Left forelimb (tissue), 1 donor: ENCODE measurements at places on chromosomes 3 and 15.
A peak's percentile ranks its signal among the peaks of the same experiment; 100 is the strongest.

- DNase-seq = no peak
Observed at GRCh38 chr3:177493091-177493490, 295.8 kb upstream of the TBL1XR1 start.

GRCh38 chr3:536417-536813, 339.9 kb downstream of the CHL1 start:
- DNase-seq = no peak

- DNase-seq = no peak
Observed at GRCh38 chr15:62231856-62232255, 66.8 kb upstream of the C2CD4B start.

DNA sequence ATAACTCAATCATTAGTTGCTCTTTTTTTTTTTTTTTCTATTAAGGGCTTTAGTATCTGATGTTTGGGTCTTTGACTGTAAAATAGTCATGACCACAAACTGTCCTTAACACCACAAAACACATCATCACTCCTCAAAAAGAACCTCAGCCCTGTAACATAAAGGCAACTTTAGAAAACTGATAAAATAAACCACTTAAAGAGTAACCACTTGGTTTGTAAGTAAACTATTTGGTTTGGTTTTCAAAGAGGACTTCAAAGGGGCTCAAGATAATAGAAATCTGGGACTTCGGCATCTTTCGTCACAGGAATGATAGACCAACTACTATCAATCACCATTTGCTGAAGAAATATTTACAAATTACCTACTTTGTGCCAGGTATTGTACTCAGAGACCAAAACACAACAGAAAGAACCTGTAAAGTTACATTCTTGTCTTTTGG, 167.8 kb downstream of the FOXP1 start:
- DNase-seq = no peak

GRCh38 chr3:33441225-33441976, 1.2 kb upstream of the UBP1 start:
- no peak for DNase-seq

- DNase-seq = no peak
Observed at GRCh38 chr3:50133283-50133615, 21.9 kb upstream of the SEMA3F start.

DNA sequence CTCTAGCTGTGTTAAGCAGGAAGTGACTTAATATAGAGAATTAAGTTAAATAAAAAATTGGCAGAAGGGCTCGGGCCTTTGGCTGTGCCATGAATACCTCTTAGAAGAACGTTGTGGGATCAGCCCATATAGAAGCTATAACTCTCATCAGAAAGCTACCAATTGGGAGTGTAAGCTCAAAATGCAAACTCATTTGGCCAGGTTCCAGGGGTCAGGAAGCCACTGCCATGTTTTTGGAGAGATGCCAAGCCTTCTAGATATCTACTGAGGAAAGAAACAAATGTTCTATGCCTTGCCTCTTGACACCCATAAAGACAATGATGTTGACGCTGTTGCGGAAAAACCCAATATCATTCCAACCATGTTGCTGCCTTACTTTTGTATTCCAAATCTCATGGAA, 475.2 kb upstream of the TGFBR2 start:
- DNase-seq = no peak

DNA sequence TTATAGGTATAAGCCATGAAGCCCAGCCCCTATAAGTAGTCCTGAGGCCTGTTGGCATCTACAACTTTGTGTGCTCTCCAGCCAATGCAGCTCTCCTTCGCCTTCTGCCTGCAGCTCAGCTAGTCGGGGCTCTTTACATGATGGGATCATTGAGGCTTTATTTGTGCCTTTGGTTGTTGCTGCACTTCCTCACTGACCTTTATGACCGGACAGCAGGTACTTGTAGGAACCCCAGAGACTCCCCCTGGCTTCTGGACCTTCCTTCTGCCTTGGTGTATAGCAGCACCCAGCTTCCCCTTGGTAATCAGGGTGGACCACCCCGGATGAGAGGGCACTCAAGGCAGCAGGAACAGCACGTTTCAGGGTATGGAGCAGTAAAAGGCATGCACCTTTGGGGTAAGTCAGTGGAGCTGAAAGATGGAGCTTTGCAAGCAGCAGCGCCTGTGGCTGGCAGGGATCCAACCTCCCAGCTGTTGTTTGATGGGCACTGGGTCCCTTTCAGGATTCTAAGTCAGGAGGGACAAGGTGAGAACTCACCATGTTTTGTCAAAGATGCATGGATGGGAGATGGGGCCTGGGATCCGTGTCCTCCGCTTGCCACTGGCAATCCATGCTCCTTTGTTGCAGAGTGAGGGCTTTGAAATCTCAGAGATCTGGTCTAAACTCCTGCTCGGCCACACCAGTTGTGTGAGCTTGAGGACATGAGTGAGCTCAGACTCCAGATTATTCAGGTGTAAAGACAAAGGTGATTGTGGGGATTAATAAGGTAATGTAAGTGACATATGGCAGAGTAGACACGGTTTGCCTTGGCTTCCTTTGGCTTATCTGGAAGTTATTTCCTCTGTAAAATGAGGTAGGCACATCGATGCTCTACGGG, 65.1 kb upstream of the KLF13 start:
- peak; percentile 63 for DNase-seq

GRCh38 chr3:28212681-28213080, 28.7 kb upstream of the CMC1 start:
- DNase-seq = no peak

DNA sequence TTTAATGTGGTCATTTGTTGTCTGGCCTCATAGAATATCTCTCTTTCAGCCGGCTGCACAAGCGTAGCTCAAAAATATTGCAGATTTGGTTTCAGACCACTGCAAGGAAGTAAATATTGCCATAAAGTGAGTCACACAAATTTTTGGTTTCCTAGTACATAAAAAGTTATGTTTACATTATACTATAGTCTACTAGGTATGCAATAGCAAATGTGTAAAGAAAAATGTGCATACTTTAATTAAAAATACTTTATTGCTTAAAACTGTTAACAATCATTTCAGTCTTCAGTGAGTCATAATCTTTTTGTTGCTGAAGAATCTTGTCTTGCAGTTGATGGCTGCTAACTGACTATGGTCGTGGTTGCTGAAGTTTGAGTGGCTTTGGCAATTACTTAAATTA, 425.1 kb upstream of the ROBO1 start:
- no peak for DNase-seq

GRCh38 chr15:51758645-51759044, 7.2 kb downstream of the TMOD2 start:
- no peak for DNase-seq

DNA sequence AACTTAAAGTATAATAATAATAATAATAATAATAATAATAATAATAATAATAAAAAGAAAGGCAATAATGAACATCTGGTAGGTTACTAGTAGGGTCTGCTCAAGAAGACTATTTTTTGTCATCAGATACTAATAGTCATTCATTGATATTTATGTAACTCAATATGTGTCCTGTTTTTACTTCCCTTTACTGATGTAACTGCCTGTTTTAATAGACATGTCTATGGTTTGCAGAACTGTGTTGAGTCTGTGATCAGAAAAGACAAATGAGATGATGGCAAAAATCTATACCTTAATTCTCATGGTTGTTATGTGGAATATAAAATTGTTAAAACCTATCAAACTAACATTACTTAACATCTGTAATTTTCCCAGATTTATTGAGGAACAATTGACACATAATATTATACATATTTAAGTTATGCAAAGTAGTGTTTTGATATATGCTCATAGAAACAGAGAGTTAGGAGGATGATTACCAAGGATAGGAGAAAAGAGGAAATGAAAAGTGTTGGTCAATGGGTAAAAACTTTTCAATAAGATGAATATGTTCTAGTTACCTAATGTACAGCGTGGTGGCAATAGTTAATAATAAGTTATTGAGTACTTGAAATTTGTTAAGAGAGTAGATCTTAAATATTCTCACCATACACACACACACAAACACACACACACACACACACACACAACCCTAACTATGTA, 699.4 kb downstream of the ZPLD1 start:
- no peak for DNase-seq

DNA sequence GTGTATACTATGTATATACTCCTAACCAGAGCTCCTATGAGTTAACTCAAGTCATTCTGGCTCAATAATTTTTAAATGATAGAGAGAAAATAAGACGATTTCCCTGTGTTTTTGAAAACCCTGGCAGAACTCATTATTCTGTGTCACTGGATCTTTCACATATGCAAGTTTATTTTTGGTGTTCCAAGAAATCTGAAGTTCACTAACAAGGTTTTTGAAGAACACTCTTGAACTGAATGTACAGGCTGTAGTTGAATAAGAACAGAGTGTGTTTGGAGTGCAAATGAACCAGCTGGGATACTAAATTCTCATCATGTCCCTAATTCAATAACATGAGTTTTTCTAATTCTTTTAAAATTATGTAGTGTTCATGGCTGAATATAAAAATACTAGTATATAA, 466.9 kb upstream of the SUCLG2 start:
- no peak for DNase-seq

GRCh38 chr15:79804838-79805237, 92.0 kb downstream of the MTHFS start:
- DNase-seq = no peak
